ENCODE measurements at places on chromosomes 5 and 9.
A peak's percentile ranks its signal among the peaks of the same experiment; 100 is the strongest.

GRCh38 chr9:114237781-114238180 is 82.4 kb downstream of the COL27A1 start:
- no peak for DNase-seq

DNA sequence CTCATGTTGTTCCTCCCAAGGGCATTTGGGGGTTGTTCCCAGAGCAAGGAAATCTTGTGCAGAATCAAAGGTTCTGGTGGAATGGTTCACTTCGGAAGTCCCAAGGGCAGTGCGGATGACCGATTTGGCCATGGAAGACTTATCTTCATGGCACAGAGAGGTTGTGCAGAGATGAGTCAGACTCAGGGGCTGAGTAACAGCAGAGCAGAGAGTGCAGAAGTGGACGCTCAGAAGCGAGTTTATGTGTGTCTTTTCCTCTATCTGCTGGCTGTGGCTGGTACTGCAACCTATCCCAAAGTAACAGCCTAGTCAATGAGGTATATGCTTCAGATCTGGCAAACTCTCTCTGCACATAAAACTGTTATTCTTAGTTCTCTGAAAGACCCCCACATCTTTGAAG is 118.1 kb downstream of the DPYSL3 start:
- DNase-seq, result peak; percentile 70

GRCh38 chr5:137668637-137669036 is 67.3 kb downstream of the KLHL3 start:
- DNase-seq, result no peak

DNA sequence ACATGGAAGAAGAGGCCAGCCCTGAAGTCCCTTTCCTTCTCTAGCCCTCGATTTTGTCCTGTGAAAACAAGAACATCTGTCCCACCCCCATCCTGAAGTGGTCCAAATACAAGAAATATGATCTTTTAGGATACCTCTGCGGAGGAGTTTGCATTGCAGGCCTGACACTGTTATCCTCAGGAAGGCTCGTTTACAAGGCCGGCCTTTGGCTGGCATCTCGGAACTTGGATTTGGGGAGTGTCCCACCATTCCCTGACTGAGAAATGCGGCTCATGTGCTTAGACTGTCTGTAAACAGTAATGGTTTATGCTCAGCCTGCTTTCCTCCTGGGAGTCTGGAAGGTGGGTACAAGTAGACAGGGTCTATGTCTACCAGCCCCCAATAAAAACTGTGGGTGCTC is 26.4 kb downstream of the WHRN start:
- no peak for DNase-seq

GRCh38 chr5:172454358-172455086 is at the start of gene SH3PXD2B:
SH3PXD2B (minus strand) TSS chr5:172454525; CDS start chr5:172454352, 173 bp downstream.
- DNase-seq, result peak; percentile 69

GRCh38 chr5:109347252-109347888 is 62.4 kb downstream of the PJA2 start:
- DNase-seq, result no peak

DNA sequence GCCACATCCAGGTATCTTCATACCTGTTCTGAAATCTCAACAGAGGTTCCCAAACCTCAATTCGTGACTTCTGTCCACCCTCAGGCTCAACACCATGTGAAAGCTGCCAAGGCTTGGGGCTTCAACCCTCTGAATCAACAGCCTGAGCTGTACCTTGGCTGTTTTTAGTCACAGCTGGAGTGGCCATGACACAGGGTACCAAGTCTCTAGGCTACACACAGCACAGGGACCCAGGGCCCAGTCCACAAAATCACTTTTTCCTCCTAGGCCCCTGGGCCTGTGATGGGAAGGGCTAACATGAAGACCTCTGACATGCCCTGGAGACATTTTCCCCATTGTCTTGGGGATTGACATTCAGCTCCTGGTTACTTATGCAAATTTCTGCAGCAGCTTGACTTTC is 464.9 kb downstream of the ELAVL2 start:
- DNase-seq, result no peak

DNA sequence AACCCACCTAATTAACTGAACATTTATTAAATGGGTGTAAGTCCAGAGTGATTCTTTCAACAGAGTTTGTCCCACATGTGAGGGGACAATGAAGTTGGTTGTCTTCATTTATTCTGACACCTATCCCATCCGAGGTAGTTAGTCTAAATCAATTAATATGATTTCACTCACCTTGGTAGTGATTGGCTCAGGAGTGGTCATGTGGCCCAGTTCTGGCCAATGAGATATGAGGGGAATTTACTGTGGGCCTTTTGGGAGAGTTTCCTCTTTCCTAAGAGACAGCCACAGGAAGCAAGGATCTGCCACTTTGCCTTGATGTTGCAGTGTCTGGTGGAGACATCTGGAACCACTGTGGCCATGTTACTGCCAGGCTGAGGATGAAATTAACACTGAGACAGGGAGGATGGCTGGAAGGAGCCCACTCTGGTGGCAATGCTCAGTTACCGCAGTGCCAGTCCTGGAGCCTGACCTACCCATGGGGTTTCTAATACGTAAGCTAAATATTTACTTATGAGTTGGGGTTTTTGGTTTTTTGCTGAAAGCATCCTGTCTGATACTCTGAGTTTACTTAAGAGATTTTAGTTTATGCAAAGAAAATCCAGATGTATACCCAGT is 118.6 kb downstream of the FGF18 start:
- DNase-seq, result no peak

GRCh38 chr5:116135344-116135743 is 50.5 kb downstream of the COMMD10 start:
- no peak for DNase-seq

DNA sequence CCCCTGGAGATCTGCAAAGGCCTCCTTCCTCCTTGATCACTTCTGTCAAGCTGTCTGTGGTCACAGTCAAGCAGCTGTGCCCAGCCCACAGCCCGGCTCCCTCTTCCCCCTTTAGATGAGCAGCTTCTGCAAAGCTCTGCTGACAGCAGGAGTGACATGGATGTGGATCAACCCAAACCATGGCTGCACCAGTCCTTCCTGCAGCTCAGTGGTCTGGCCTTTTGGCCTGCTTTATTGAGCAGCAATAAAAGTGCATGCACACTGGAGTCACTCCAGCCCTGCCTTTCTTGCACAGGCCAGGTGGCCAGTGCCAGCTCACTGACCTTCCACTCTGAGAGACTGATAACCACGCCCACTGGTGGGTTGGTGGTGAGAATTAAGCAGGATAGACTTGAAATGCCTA is 91.3 kb upstream of the OTULINL start:
- DNase-seq, result no peak

GRCh38 chr5:139808481-139809330 is 13.1 kb downstream of the PSD2 start:
- DNase-seq, result peak; percentile 29

- no peak for DNase-seq
These were observed 312.8 kb upstream of the IRX1 start for GRCh38 chr5:3282841-3283240.
